ENCODE measurements at places on chromosomes 1 and 21. TPM values are rescaled to one million over a fixed set of nuclear protein-coding genes. Genes with fewer than 3 reads are reported as not detected.

DNA sequence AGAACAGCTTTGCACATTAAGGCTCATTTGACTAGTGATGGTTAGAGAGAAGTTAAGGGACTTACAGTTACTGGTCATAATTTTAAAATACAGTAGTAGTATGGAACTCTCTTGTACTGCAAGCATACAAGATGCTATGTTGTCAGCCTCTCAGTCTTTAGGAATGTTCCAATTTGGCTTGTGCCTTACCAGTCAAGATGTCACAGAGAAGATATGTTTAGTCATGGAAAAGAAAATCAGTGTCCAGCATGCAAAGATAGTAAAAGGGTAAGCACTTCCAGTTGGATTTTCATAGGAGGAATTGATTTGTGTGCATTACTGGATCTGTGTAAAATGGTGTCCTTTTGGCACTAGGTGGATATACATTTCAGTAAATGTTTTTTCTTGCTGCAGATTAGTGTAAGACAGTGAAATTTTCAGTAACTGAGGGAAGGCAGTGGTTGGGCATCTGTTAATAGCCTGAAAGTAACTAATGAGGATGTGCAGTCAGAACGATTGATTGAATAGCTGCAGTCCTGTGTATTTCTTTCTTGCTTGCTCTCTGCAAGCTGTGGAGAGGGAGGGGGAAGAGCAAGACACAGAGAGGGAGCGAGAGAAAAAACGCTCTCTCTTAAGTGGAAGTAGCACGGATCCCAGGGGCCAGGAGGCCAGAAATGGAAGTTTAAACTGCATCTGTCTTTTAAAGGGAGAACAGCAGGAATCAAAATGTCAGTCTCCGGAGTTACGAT lies 108.2 kb downstream of the CLEC20A start:
- no peaks in the 10 kb centered on the region for H3K27me3 ChIP-seq
- no peaks in the 10 kb centered on the region for H3K4me1 ChIP-seq
- no peaks in the 10 kb centered on the region for H3K36me3 ChIP-seq
- no peak overlapping the region for H3K4me3 ChIP-seq
- DNase-seq: no peak
- no peak overlapping the region for H3K27ac ChIP-seq

The PAPPA2 gene
- 0.09 TPM for total RNA-seq

DNA sequence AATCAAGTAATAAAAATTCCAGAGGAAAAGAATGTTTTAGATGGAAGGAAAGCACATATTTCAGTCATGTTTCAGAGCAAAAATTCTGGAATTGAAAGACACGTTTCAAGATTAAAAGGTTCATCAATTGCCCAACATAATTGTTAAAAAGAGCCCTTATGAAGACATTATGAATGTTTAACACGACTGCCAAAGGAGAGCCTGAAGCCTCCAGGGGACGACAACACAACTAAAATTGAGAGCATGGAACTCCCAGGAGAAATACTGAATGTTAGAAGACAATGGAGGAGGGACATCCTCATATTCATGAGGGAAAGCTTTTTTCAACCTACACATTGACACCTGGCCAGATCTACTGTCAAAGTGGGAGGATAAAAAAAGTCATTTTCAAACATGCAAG lies 16.0 kb downstream of the OR2T11 start:
- H3K27ac ChIP-seq: no peak overlapping the region
- H3K27me3 ChIP-seq: no peaks in the 10 kb centered on the region
- H3K36me3 ChIP-seq: no peaks in the 10 kb centered on the region
- DNase-seq: peak; percentile 43
- H3K4me1 ChIP-seq: no peaks in the 10 kb centered on the region

DNA sequence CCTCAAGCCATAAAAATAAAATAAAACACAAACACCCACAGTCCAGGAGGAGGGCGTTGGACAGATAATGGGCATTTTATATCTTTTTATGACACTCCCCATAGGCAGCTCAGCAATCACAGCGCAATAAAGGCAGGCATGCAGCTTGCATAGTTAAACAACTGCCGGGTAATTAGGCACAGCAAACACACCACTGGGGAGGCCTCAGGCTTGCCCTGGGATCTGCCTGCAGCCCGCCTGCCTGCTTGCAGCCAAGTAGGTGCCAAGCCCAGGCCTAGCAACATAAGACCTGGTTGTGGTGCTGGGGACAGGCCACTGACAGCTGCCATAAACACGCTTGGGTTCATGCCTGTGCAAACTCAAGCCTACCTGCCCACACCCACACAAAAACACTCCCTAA lies 54.2 kb downstream of the DMAP1 start:
- H3K27me3 ChIP-seq: no peaks in the 10 kb centered on the region
- no peak overlapping the region for H3K27ac ChIP-seq
- no peak overlapping the region for H3K4me3 ChIP-seq

DNA sequence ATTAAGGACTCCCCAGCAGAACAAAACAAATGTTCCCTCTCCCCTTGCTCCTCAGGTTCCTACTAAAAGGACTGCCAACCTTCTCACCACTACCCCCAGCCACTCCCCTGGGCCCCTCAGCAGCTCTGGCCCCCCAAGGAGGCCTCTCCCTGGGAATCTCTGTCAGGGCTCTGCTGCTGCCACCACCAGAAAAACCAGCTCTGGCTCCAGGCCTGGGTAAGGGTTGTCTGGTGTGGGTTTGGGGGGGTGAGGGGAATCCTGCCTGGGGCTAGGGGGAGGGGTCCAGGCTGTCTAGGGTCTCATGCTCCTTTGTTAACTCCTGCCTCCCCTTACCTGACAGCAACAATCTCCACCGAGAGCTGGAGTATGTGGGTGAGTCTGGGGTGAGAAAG lies 4.8 kb downstream of the NECTIN4 start:
- H3K27ac ChIP-seq: no peak overlapping the region
- H3K36me3 ChIP-seq: no peaks in the 10 kb centered on the region
- H3K27me3 ChIP-seq: no peaks in the 10 kb centered on the region
- DNase-seq: no peak
- H3K4me1 ChIP-seq: peaks cover 9% of the 10 kb centered on the region
- no peak overlapping the region for H3K4me3 ChIP-seq

The KCNN3 gene
- total RNA-seq: not detected

The CHI3L1 gene
- not detected for total RNA-seq

DNA sequence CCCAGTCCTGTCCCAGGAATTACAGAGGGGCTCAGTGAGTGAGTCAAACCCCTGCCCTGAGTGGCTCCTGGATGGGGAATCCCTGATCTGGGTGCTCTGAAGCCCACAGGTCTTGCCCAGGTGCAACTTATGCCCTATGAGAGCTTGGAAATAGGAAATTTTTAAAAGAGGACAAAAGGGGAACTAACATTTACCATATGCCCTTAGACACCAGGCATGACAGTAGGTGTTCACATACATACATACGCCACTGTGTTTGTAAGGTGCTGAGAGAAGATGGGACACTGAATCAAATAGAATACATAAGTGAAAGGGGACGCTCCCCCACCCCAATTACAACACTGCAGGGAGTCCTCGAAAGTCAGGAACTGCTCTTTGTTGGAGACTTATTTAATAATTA lies 1.4 kb downstream of the CFAP45 start:
- no peak for DNase-seq
- no peaks in the 10 kb centered on the region for H3K4me1 ChIP-seq
- H3K36me3 ChIP-seq: no peaks in the 10 kb centered on the region
- no peak overlapping the region for H3K27ac ChIP-seq
- H3K27me3 ChIP-seq: peaks cover 4% of the 10 kb centered on the region

The FAM110D gene
- total RNA-seq: not detected

GRCh38 chr1:119367432-119368124 lies 1.0 kb upstream of the HAO2 start:
- H3K27me3 ChIP-seq: peaks cover 35% of the 10 kb centered on the region
- no peak for DNase-seq
- no peak overlapping the region for H3K4me3 ChIP-seq
- no peaks in the 10 kb centered on the region for H3K36me3 ChIP-seq

DNA sequence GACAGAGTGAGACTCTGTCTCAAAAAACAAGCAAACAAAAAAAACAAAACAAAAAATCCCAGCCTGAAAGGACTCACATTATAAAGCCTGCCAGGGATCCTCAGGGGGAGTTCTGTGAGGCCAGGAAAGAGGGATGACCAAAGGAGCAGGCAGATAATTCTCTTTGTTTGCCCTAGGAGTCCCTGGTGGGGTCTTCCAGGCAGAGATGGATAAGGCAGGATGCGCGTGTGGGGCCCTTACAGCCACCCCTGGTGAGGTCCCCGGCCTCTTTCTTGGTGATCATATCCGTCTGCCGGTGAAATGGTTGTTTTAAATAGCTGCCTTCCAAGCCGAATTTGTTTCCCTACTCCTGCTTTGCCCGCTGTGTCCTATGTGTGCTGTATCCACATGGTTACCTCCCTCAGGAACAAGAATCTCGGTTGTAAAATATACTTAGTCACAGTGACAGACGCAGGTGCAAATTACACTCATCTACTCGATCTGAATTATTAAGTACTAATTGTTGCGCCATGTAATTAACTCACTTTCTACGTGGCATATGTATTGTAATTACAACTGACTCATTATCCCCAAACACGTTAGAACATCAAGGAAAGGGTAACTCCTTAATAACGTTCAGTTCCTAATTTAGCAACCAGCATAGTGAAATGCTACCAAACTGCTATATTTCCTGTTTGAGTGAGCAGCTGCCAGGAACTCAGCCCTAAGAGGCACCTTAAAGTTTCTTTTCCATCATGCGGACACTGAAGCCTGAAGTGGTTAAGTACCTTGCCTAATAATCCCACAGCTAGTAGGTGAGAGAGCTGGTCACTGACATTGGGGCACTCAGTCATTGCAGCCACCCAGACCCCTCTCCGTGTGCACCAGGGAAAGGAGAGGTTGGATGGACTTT lies 106.4 kb downstream of the ZSCAN20 start:
- no peaks in the 10 kb centered on the region for H3K36me3 ChIP-seq
- H3K4me1 ChIP-seq: no peaks in the 10 kb centered on the region
- no peak for DNase-seq
- no peak overlapping the region for H3K27ac ChIP-seq
- no peak overlapping the region for H3K4me3 ChIP-seq

All from activated CD8-positive, alpha-beta memory T cell treated with anti-CD3 and anti-CD28 coated beads, Interleukin-2, amount 10 ng/mL, durations not matched to agents 7 days and 5 days (primary cell).